ENCODE measurements at places on chromosomes 13 and 19. TPM values are rescaled to one million over a fixed set of nuclear protein-coding genes. Genes with fewer than 3 reads are reported as not detected.

RNF113B gene
- not detected for polyA plus RNA-seq

DNA sequence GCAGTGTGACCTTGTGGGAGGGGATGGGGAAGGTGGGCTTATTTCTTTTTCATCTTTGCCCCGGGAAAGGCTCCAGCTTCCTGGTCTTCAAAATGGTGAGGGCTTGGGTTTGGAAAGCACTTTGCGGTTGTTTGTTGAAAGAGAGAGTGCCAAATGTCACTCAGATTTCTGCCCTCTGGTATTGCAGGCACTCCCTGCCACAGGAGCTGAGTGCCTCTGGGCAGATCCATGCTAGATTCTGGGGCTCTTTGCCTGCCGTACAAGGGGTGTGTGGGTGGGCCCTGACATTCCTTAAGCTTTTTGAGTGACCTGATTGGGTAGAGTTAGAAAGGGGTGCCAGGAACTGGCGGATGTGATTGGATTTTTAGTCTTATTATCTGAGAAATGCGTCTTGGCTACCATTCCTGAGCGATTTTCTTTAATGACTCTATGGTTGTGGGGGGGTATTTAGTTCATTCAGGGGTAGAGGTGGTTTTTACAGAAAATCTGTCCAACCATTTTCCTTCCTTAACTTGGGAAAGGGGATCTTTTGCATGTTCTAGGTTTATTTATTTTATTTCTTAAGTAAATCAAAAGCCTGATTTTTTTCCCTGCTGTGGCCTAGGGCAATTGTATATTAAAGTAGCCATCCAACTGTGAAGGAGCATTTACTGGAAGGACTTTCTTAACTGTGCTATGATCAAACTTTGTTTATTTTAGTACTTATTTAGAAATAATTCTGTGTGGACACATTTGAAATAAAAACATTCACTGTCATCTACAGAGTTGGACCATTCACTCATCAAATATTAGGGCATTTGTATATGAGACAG is 3.2 kb downstream of the ARHGAP35 start:
- DNase-seq = no peak

DNA sequence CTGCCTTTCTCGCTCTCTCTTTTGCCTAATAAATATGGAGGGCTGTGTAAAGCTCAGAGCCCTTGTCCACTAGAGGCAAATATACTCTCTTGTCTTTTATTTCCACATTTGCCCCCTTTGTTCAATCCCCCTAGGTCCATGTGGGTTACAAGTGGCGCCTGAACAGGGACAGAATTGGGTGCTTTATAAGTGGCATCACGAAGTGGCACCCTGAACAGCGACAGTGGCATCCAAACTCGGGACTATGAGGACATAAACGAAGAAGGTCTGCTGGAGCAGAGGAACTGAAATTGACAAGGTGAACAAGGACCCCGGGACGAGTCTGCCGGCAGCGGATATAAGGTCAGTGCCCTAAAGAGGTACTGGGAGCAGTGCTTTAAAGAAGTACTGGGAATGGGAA is 4.3 kb upstream of the ZNF610 start:
- peak; percentile 11 for DNase-seq

GRCh38 chr19:2820112-2820702 is 539 bp downstream of the ZNF554 start:
- no peak for DNase-seq

CLIP3 gene
- polyA plus RNA-seq = 17.3 TPM

TUBGCP3 gene
- 18.7 TPM for polyA plus RNA-seq

Data from muscle of back (tissue), 13 donors.